Pulmonary artery endothelial cell (primary cell): ENCODE measurements at places on chromosomes 5 and 9. TPM values are rescaled to one million over a fixed set of nuclear protein-coding genes. Genes with fewer than 3 reads are reported as not detected.

PANK3 gene
- 41.7 and 58.4 TPM in 2 replicates for total RNA-seq

GMCL2 gene
- total RNA-seq: not detected in 2 replicates

DAB2IP gene
- 13.7 and 17.0 TPM in 2 replicates for total RNA-seq

LCN10 gene
- total RNA-seq: under 0.01 TPM in 1 of 2 replicates, not detected in the other

- no peak for DNase-seq
These were observed 119.9 kb downstream of the DOCK2 start for GRCh38 chr5:169757016-169757415.

PCDHB14 gene
- total RNA-seq: 0.53 and 0.78 TPM in 2 replicates

DNA sequence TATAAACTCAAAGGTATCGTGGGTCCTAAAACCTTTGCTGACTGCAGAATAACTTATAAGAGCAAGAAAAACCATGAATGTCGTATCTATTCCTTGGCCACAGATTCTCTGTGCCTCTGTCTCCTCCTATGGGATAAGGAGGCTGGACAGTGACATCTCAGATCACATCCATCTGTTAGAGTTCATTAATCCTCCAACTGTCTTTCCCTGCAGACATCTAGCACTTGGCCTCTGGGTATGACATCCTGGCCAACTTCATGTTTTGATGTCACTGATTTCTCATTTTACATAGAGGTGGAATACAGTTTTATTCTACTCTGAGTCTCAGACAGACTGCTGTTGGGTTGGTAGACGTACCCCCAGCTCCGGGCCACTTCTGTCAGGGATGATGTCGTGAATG lies 86.2 kb downstream of the OTULIN start:
- no peak for DNase-seq

- DNase-seq: no peak
These were observed 105.9 kb downstream of the KCNN2 start for GRCh38 chr5:114467729-114468128.

DNA sequence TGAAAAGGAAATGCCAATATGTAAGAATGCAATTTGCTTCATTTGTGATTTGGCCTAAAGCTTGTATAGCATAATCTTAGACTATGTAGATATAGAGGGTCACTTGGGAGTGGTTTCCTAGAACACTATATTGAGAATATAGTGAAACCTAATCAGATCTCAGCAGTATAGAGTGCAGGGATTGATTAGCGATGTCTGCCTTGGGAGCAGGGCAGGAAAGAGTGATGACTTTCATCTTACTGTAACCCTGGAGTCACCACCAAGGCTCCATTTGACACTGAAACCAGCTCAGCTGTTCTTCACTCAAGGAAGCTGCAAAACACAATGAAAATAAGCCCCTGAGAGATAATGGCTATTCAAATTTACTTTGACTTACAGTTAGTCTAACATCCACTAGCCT lies 26.2 kb upstream of the ARRDC3 start:
- no peak for DNase-seq

LMX1B gene
- total RNA-seq: not detected in 2 replicates

FBXO38 gene
- total RNA-seq: 62.8 and 79.4 TPM in 2 replicates

- no peak for DNase-seq
These were observed 24.8 kb upstream of the ANKRD33B start for GRCh38 chr5:10538789-10539686.

HAPLN1 gene
- not detected in 2 replicates for total RNA-seq

DNA sequence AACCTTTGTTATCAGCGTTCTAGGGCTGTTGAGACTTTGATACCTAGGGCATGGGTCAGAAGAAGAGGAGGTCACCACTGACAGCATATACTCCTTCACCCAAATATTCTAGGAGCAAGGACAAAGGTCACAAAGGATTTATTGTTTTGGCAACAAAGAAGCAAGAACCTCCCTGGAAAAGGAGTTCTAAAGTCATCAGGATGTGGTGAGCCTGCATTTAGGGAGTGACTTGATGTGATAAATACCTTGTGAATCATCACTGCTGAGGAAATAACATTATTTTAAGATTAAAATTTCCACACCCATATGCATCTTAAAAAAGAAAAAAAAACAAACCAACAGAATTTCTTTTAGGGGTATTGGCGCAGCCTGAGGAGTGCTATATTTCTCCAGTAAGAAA lies 13.9 kb downstream of the IFNA1 start:
- no peak for DNase-seq

GRCh38 chr5:153425914-153426313 lies 64.6 kb upstream of the GRIA1 start:
- no peak for DNase-seq

INSL6 gene
- not detected in 2 replicates for total RNA-seq

DMRT2 gene
- total RNA-seq: not detected in 2 replicates

- DNase-seq: no peak
These were observed 83.5 kb upstream of the RIOK2 start for GRCh38 chr5:97266576-97266975.

DNA sequence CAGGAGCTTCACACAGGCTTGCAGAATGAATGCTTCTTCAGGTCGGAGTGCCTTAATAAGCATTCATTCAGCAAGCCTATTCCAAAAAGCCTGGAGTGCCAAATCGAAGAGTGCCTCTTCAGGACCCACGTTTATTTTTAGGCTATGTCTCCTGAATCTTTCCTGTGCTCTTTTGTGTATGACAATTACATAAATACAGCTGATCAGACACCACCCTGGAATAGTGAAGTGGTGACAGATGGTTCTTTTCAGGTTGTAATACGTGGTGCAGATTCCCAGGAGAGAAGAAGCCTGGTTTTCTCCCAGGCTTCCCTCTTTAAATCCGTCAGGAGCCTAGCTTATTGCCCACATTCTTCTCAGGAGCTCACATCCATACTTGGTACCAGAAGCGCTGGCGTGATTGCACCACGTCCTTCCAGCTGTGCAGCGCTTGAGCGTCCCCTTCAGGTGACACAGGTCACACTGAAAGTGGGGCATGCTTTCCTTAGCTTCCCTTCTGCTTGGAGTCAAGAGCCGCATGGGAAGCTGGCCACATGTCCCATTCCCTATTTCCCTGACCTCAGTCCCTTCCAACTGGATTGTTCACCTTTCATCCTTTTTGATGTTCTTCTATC lies 123.1 kb downstream of the ADCY2 start:
- DNase-seq: no peak

TMEFF1 gene
- 8.1 and 9.0 TPM in 2 replicates for total RNA-seq

ANKDD1B gene
- total RNA-seq: 0.20 and 1.1 TPM in 2 replicates

HAVCR1 gene
- total RNA-seq: not detected in 2 replicates

DNA sequence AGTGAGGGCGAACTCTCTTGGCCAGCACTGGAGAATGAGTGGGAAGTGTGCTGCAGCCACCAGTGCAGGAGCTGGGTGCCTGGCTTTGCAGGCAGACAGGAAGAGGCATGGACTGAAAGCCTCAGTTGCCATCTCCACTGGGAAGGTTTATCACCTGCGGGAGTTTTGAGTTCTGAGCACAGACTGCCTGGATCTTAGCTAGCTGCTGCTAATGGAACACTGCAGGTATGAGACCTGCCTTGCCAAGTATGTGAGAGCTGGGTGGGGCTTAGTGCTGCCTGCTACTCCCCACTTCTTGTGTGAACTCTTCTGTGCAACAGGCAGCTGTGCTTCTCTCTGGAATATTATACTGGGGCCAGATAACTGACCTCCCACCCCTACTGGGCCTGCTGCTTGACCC lies 424.1 kb downstream of the TLR4 start:
- DNase-seq: no peak

SLC6A7 gene
- total RNA-seq: not detected in 2 replicates

ZNF454 gene
- 0.40 and 0.92 TPM in 2 replicates for total RNA-seq

DNA sequence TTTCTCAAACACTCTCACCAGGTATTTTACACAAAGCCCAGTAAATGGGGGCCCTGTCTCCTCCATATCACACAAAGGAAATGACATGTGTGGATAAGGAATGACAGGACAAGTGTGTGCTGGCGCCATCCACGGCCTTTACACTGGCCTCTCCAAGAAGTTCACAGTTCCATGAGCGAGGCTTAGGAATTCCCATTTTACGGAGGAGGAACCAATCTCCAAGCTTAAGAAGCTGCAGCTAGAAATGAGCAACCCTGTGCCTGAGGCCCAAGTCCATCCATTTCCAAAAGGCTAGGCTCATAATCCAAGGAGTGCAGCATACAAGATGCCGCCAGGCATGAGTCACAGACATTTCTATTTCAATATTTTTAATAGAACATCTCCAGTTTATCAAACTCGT lies 203.4 kb downstream of the AUH start:
- DNase-seq: no peak

SPATA31C1 gene
- total RNA-seq: not detected in 2 replicates

GRCh38 chr9:136531186-136531903 lies 14.5 kb downstream of the NOTCH1 start:
- no peak for DNase-seq

DNA sequence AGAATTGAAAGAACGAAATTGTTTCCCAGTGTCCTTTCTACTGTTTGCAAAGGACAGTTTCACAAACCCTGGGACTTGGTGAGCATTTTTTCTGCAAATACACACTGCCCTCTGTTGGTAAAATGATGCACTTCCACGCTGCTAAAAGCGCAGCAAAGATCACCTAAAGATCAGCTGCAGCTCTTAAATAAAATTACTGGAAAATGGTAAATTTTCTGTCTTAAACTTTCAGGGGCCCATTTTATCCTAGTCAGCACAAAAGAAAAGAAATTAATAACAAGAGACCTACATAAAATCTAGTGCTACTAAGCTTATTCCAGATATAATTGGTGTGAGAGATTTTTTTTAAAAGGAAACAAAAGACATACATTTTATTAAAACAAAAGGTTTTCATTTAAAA lies 566.0 kb downstream of the CAAP1 start:
- peak; percentile 29 for DNase-seq

DNA sequence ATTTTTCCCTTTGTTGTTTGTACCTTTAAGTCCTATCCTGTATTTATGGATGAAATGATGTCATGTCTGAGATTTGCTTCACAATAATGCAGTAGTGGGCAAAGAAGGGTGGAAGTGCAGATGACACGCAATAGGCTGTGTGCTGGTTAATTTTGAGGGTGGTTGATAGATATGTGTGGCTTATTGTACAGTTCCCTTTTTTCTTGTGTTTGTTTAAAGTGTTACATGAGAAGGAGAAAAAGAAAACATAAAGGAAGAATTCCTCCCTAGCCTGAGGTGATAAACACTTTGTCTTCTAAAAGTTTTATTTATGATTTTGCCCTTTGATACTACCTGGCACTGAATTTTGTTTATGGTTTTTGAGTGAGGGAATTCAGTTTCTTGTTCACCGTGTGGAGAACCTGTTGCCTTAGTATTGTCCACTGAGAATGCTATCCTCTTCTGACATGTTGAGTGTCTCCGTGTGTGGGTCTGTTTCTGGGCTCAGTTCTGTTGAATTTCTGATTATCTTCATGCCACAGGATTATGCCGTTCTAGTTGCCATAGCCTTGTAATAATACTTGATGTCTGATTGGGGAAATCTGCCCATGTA lies 52.3 kb upstream of the FAM120AOS start:
- DNase-seq: no peak

- no peak for DNase-seq
These were observed 6.2 kb downstream of the IRF1 start for GRCh38 chr5:132484391-132484725.

DOCK8 gene
- total RNA-seq: 0.33 and 0.78 TPM in 2 replicates

PPP2R2B gene
- not detected in 2 replicates for total RNA-seq

DNA sequence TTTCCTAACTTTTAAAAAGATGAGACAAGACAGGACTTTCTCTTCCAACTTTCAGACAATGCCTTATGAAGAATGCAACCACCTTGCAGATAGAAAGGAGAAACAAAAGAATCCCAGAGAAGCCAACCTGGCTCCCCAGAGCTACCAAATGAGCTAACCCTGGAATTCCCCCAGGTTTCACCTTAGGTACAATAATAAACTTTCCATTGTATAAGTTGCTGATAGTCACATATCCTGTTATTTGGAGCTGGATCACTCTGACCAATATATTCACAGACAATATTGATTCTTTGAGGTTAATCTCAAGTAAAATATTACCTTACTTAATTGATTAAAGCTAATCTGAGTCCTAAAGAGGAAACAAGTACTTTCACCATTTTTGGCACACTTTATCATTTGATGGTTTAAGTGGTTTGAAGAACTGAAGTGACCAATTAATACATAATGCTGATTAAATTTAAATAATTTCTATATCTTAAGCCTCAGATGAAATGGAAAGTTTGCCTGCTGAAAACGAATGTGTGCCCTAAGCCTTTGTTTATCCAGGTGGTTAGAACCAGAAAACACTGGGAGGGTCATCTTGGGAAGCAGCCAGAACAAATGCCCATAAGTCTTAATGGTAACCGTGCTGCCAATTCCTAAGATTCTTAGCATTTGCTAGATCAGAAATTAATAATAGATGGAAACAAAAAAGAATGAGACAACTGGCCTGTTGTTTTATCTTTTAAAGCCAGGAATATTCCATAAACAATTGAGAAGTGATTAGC lies 159.6 kb upstream of the SLC12A2 start:
- DNase-seq: no peak

KCTD16 gene
- 0.07 and 0.13 TPM in 2 replicates for total RNA-seq

- DNase-seq: no peak
These were observed 123.0 kb upstream of the SLC27A6 start for GRCh38 chr5:128842241-128842640.

GRCh38 chr9:128607642-128608350 lies 48.9 kb downstream of the DYNC2I2 start:
- no peak for DNase-seq

SEMA6A gene
- total RNA-seq: 0.35 and 0.92 TPM in 2 replicates

CCL28 gene
- total RNA-seq: 0.85 and 1.1 TPM in 2 replicates

GRCh38 chr5:17000291-17000939 lies 64.3 kb upstream of the MYO10 start:
- DNase-seq: no peak

DNA sequence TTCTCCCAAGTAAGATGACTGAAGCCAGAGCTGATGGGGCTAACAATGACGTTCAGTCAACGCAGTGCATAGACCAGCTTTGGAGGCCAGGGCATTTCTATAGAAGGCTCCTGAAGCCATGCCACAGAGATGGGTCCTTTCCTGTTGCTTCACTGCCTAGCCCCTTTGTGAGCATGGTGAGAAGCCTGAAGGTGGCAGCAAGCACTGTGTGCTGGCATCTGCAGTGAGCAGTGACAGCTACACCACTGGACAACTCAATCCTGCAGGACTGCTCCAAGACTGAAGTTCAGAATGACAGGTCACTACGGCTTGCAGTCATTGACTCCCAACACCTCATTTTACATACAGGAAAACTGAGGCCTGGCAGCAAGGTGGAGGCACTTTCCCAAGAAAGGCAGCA lies 229.0 kb downstream of the TSSK1B start:
- no peak for DNase-seq

C5orf58 gene
- not detected in 2 replicates for total RNA-seq
